ENCODE measurements at places on chromosomes 5 and 9.

GRCh38 chr5:169011451-169011850 is 289.5 kb downstream of the SLIT3 start:
- no peak for DNase-seq

DNA sequence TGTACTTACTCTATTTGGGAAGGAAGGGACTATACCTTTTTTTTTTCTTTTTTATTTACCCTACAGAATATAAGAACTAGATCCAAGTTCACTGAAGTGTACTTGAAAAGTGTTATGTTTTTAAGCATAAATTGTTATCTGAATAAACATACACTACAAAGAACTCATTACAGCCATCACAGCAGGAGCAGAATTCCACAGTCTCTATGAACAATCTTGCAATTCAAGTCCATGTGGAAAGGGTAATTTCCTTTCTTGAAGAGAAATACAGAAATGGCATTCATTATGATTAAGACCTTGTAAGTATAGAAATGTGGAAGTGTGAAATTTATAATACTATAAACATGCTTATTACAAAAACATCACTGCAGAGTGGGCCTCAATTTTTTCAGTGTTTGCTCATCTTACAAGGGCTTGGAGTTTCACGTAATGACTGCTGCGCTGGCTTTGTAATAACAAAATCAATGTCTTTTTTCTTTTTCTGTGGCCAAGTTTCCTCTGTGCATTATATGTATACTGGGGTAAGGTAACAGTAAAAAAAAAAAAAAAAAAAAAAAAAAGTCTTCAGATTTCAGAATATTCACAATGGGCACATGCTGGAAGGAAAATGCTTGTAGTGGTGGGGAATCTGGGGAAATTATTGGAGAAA is 77.0 kb upstream of the GNA14 start:
- DNase-seq: no peak

- no peak for DNase-seq
These were observed 193.1 kb downstream of the SLC12A2 start for GRCh38 chr5:128276537-128277216.

DNA sequence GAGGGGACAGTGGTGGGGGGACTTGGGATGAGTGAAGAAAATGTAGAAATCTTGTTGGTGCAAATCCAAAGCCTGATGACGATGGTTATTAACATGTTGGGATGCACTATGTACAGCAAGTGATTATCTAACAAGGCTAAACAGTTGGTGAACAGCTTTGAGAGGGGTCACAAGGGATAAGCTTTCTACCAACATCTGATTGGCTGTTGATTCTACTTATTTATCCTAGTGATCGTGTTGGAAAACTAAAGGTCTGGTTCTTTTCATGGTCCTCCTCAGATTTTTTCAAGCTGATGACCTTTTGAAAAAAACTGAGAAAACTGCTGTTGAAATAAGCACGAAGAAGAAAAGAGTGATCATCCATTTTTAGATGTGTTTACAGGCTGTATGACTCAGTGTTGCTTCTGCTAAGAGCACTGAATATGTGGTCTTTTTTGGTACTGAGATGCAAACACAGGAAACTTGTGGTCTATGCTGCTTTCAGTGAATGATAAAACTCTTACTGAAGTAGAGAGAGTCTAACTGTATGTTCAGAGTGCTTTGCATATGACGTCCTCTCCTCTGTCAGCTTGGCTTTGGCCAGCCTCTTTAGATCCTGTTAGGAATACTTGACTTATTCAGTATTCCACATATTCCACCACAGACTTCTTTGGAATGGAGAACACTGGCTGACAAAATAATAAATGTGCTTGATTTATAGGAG is 174.8 kb downstream of the SLF1 start:
- no peak for DNase-seq

GRCh38 chr9:84141741-84142370 is 161.3 kb downstream of the RMI1 start:
- DNase-seq: no peak

DNA sequence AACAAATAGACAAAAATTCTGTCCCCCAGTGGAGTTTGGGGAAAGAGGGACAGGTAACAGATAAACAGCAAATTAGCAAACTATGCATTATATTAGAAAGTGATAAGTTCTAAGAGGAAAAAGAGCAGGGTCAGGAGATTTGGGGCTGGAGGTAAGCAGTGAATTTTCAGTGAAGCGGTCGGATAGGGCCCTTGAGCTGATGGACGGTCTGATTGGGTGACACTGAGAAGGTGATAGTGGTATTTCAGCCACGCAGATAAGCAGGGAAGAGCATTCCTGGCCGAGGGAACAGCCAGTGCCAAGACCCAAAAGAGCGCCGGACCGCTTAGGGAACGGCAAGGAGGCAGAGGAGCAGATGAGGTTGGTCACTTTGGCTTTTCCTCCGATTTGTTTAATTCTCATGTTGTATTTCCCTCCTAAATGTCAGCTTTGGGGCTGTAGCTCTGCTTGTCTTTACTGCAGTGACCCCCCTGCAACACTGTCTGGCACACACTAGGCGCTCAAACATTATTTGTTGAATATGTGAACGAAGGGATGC is 1.1 kb upstream of the PTPN3 start:
- no peak for DNase-seq

DNA sequence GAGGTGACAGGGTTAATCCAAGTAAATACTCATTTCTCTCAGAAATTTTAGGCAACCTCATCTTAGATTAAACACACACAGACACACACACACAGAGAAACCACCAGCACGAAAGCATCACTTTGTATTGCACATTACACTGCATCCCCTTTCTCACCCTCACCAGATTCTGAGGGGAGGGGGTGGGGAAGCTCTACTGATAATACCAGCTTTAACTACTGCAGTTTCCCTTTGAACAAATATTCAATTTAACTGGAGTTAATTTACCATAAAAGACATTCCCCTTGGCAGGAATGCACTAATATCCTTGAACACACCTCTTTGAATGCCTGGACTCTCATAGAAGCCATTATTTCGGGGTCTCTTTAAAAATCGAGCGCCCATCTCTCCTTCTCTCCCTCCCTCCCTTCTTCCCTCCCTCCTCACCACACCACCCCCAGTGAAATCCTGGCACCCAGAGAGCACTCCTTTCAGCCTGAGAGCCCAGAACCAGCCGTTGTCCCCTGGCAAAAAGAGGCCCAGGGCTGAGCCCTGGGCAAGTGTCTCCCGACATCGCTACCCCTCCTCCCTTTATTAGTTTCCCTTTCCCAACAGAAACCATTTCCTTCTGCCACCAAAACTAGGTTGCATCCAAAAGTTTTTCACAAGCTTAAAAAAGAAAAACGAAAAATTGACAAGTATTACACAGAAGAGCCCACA is 2.8 kb upstream of the NFIB start:
- no peak for DNase-seq

- no peak for DNase-seq
These were observed 8.0 kb downstream of the PDLIM4 start for GRCh38 chr5:132265336-132266030.

DNA sequence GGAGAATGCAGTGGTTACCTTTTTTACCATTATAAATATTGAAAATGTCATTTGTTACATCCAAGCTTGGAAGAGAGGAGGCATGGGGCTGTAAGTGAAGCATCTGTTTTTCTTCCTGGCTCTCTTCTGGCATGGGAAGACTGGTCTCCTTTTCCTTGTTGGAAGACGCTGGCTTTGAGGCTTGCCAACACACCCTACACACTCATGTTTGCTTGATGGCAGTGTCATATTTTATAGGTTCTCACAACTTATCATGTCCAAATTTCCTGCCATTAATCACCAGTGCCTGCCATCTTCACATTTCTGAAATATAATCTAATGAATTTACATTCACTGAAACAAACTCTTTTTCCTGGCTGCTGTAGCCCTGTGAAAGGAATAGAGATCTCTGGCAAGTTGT is 252.9 kb downstream of the MAN2A1 start:
- no peak for DNase-seq

GRCh38 chr9:37342493-37342892 is 80.0 kb upstream of the GRHPR start:
- DNase-seq: no peak

DNA sequence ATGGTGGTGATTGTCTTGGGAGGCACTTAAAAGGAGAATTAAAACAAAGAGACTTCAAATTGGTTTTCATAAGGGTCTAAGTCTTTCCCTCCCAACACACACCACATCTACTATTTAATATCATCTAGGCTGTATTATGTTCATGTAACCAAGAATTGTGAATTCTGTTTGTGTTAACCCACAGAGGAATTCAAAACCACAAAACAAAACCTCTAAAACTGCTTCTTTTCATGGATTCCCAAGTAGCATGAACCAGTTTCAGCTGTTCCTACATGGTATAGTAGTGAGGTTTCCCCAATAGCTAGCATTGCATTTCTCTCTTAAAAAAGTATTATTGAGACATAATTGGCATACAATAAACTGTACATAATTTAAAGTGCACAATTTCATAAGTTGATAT is 283.8 kb downstream of the CD180 start:
- DNase-seq: no peak

DNA sequence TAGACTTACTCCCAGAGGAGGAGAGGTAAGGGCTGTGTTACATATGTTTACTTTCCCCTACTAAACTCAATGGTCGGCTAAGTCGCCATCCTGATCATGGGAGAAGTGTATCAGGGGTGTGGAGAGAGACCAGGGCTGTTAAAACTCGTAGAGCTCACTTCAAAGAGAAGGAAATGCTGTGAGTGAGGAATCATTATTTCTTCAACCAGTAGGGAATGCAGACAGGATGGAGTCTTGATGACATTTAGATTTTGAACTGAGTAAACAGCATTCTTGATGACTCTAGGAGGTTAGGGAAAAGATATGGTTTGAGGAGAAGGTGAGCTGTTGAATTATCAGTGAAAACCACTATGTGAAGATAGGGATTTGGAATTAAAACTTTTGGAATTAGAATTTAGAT is 17.3 kb downstream of the RECK start:
- no peak for DNase-seq

- DNase-seq: no peak
These were observed 119.6 kb upstream of the RETREG1 start for GRCh38 chr5:16736158-16736995.

DNA sequence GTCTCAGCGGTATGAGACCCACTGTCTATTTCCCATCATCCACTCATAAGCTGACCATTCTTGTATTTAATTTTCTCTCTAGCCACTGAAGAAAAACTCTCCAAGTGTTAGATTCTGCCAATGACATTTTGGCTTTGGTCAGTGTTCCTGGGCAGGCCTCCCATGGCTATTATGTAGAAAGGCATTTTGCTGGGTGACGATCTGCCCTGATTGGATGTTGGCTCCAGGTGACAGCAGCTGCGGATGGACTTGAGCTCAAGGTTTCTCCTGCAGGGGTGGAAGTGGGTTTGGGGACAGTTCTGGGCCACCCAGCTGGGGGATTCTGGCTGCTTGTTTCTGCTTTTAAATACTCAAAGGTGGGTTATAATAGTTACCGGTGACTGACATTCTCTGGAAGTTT is 31.6 kb downstream of the ACSL6 start:
- no peak for DNase-seq

Measured in stimulated activated CD4-positive, alpha-beta T cell treated with anti-CD3 and anti-CD28 coated beads, Interleukin-4, amount 100 ng/mL, for 1 hour (primary cell).